ENCODE measurements at places on chromosomes 5 and 9.
A peak's percentile ranks its signal among the peaks of the same experiment; 100 is the strongest.

GRCh38 chr5:21774801-21775200, 1078.3 kb downstream of the CDH12 start:
- DNase-seq: no peak

- DNase-seq: no peak
These were observed 10.9 kb upstream of the LCN15 start for GRCh38 chr9:136775191-136775590.

GRCh38 chr9:20566401-20566800, 55.9 kb downstream of the MLLT3 start:
- DNase-seq: no peak

DNA sequence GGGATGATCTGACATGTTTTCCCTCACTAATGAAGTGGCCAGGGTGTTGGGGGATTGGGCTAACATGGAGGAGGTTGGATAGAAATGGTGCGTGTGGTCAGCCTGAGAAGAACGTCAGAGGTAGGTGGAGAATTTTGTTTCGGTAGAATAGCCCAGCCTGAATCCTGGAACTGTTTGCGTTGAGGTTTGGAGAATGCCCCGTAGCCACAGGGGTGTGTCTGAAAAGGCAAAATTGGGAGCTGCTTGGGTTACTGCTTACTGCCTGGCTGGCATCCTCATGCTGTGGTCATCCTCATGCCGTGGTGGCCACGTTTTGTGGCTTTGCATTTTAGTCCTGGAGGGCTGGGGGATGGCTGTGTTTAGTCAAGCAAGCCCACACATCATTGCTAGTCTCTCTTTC, 236.9 kb downstream of the GOLPH3 start:
- DNase-seq: no peak

DNA sequence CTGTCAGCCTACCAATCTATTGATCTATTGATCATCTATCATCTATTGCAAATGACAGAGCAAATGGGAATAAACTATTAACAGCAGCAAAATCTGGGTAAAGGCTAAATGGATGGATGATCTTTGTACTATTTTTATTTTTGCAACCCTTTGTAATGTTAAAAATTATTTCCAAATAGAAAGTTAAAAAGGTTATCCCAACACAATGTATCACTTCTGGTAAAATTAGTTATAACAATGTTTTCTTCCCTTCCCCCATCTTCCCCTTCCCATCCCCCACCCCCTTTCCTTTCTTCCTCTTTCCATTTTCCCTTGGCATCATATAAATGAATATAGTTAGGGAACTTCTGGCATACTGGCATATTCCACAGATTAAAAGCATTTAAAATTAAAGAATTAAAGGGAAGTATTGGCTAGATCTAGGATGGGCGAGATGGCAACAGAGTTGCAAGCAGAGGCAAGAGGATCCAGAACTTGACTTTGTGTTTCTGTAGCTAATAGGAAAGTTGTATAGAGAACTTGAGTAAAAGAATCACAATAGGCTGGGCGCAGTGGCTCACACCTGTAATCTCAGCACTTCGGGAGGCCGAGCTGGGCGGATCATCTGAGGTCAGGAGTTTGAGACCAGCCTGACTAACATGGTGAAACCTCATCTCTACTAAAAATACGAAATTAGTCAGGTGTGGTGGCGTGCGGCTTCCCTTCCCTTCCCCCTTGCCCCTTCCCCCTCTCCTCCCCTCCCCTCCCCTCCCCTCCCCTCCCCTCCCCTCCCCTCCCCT, 66.6 kb upstream of the TAF11L2 start:
- DNase-seq: peak; percentile 19

- DNase-seq: no peak
These were observed 10.5 kb upstream of the NDST1 start for GRCh38 chr5:150497274-150497988.

DNA sequence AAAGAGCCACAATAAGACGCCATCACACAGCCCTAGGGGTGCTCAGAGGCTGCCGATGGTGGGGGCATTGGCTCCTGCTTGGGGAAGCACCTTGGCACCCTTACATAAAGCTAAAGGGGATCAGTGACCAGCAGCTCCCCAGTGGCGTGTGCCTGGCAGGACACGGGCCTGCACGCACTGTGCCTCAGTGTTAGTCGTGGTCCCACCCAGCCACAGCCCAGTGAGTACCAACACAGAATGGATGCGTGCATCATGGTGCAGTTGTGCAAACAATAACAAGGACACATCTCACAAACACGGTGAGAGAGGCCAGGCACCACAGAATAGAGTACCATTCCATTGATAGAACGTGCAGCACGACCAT, 103.2 kb downstream of the WNK2 start:
- no peak for DNase-seq

GRCh38 chr9:1001838-1002237, 25.4 kb downstream of the DMRT3 start:
- no peak for DNase-seq

DNA sequence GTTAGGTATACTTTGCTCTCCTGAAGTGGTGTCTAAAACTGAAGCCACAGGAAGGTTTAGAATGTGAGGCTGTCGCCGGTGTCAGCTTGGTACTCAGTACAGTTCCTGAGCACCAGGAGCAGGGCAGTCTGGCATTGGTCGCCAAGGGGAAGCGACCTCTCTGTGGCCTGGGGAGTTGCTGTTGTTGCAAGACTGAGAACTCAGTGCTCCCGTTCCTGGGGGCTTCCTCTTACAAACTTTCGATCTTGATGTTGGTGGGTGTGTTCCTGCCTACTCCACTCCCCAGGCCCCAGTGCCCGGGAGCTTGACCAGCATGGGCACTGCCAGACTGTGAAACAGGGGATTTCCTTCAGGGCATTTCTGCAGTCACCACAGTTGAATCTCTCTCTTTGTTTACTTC, 52.4 kb upstream of the PPARGC1B start:
- DNase-seq: peak; percentile 94

DNA sequence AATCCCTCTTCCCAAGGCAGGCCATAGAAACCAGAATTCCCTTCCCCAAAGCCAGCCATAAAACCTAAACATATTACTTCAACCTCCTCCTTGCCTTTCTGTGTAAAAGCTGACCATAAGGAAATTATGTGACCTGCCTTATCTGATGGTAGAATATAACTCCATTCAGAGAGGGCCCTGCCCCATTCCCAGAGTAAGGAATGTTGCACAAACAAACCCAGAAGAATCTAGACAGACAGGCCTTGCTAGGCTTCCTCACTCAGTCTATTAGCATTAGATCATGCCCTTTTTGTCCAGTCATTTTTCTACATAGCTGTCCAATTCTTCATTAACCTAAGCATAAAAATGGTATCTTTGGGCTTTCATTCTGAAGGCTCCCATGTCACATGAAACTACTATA, 17.8 kb upstream of the IFNB1 start:
- DNase-seq: no peak

DNA sequence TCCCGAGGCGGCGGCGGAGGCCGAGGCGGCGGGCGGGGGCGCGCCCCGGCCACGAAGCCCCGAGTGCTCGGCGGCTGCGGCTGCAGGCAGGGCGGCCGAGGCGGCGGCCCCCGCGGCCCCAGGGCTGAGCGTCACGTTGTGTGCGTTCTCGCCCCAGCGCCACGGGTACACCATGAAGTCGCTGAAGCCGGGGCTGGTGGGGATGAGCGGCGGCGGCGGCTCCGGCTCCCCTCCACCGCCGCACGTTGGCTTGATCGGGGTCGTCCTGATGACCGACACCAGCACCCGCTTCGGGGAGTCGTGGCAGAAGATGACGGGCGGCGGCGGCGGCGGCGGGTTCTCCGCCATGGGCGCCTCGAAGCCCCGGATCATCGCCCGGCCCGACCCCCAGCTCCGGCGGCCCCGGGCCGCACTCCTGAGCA, 498 bp downstream of the ZNF367 start:
- no peak for DNase-seq

DNA sequence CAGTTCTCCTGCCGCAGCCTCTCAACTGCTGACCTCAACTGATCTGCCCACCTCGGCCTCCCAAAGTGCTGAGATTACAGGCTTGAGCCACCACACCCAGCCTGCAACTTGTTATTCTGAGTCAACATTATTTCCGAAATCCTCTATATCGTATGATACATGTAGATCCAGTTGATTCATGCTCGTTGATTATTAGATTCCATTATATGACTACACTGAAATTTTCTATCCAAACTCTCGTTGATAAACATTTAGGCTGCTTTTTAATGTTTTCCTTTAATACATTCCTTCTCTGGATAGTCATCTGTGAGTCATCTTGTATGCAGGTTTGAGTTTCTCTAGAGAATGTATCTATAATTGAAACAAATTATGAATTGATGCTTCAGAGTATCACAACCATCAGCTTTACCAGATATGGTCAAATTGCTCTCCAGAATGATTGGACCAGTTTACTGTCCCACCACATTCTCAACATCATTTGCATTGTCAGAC, 4.1 kb downstream of the CDK7 start:
- DNase-seq: no peak

GRCh38 chr5:34811706-34812105, 27.3 kb upstream of the TTC23L start:
- DNase-seq: no peak

GRCh38 chr5:180350711-180351465, 2.2 kb downstream of the GFPT2 start:
- no peak for DNase-seq

- DNase-seq: peak; percentile 38
These were observed 34.5 kb upstream of the SLC46A2 start for GRCh38 chr9:112925058-112925641.

GRCh38 chr5:51380603-51381207, 2.5 kb upstream of the ISL1 start:
- peak; percentile 17 for DNase-seq

- no peak for DNase-seq
These were observed 52.8 kb upstream of the RORB start for GRCh38 chr9:74444369-74444768.

GRCh38 chr9:133050781-133051180, 11.0 kb upstream of the CEL start:
- DNase-seq: no peak

DNA sequence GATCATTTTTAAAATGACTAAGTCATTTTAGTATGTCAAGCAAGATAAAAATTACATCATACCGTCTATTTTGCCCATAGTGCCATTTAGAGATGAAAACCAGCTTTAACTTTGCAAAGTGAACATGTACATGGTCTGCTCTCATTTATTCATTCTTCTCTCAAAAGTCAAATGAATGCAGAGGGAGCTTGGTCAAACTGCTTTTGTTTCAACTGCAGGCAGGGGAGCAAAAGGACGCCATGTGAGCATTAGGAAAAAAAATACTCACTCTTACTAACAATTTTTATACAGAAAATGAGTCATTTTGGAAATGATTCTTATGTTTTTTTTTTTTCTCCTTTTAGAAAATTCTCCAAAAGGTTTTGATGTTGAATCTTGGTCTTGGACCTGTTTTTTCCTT, 15.7 kb downstream of the SCGB3A1 start:
- DNase-seq: no peak

- DNase-seq: no peak
These were observed 412.9 kb downstream of the CHSY3 start for GRCh38 chr5:130316971-130317680.

DNA sequence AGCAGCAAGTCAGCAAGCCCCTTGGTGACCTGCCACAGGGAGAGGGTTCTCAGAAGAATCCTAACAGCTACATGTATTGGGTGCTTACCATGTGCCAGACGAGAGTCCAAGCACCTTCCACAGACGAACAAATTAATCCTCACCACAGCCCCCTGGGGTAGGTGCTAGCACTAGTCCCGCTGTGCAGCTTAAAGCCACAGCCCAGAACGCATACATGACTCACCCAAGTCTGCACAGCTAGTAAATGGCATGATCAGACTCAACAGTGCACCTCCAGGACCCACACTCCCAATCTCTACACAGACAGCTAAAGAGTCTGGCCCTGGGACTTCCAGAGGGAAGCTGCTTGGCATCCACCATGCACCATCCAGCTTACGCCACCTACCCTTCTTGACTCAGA, 111.5 kb downstream of the PAX5 start:
- no peak for DNase-seq

DNA sequence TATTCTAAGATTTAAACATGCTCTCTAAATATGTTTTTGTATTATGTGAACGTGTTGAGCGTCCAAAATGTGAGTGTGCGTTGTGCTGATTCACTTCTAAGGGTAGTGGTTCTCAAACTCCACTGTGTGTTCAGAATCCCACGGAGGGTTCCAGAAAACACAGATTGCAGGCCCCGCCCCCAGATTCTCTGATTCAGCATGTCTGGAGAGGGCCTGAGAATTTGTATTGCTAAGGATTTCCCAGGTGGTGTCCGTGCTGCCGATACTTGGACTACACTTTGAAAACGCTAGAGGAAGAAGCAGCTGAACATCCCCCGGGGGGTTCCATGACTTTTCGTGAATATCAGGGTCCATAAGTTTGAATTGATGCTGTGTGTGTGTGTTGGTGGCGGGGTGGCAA, 1043.2 kb upstream of the WWC1 start:
- DNase-seq: no peak

GRCh38 chr9:113945784-113946183, 69.7 kb downstream of the ZNF618 start:
- no peak for DNase-seq

- no peak for DNase-seq
These were observed 1.3 kb upstream of the NREP start for GRCh38 chr5:111758284-111758628.

- peak; percentile 65 for DNase-seq
These were observed 44.2 kb upstream of the MAST4 start for GRCh38 chr5:66551945-66552344.

- no peak for DNase-seq
These were observed 409.7 kb downstream of the ADGRV1 start for GRCh38 chr5:90968319-90968718.

- DNase-seq: peak; percentile 32
These were observed 41.0 kb downstream of the ESM1 start for GRCh38 chr5:54944364-54944763.

- DNase-seq: no peak
These were observed 469 bp upstream of the FIBCD1 start for GRCh38 chr9:130939405-130940026.

DNA sequence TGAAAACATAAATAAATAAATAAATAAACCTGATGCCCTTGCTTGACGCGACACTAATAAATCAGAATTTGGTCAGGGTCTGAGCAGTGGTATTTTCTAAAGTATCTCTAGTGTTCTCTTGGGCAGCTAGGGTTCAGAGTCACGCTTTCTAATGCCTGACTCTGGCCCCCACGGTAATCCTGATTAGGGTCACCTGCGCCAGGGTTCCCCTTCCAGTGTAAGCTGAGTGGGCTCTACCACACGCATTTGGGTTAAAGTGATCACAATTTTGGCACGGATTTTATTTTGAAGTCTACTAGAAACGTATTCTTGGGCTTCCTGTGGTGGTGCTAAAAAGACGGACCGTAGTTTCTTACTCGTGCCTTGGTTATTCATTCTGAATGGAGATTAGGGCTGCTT, 651 bp downstream of the TTC1 start:
- DNase-seq: peak; percentile 50

- no peak for DNase-seq
These were observed 1185.5 kb upstream of the CDH18 start for GRCh38 chr5:21173526-21173925.

- no peak for DNase-seq
These were observed 131.2 kb upstream of the LMX1B start for GRCh38 chr9:126482361-126483044.

GRCh38 chr5:126094991-126095390, 328.2 kb upstream of the GRAMD2B start:
- DNase-seq: no peak

All from suppressor macrophage treated with lipopolysaccharide for 4 hours (primary cell).